ENCODE measurements at places on chromosomes 6 and 20.

- DNase-seq = no peak
Observed at GRCh38 chr6:49847014-49847413, 19.3 kb downstream of the CRISP1 start.

- no peak for DNase-seq
Observed at GRCh38 chr6:90765491-90765890, 178.6 kb upstream of the MAP3K7 start.

DNA sequence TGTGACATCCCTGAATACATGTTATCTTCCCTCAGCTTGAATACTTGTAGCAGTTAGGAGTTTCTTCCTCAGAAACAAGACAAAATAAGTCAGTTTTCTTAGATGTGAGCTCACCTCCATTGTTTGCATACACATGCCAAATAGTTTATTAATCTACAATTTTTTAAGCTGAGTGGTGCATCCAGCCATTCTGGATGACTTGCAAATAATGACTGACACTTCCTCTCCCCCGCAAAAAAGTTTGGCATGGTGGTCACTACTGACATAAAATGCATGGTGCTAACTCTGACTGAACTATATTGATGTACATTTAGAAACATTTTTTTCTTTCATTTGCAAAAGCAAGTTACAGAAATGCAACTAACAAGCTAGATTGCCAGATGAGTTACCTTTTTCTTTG is 55.5 kb downstream of the CYB5R4 start:
- DNase-seq = no peak

- DNase-seq = no peak
Observed at GRCh38 chr6:159309723-159310122, 140.5 kb downstream of the FNDC1 start.

GRCh38 chr20:41671143-41671542 is 53.0 kb upstream of the CHD6 start:
- no peak for DNase-seq

DNA sequence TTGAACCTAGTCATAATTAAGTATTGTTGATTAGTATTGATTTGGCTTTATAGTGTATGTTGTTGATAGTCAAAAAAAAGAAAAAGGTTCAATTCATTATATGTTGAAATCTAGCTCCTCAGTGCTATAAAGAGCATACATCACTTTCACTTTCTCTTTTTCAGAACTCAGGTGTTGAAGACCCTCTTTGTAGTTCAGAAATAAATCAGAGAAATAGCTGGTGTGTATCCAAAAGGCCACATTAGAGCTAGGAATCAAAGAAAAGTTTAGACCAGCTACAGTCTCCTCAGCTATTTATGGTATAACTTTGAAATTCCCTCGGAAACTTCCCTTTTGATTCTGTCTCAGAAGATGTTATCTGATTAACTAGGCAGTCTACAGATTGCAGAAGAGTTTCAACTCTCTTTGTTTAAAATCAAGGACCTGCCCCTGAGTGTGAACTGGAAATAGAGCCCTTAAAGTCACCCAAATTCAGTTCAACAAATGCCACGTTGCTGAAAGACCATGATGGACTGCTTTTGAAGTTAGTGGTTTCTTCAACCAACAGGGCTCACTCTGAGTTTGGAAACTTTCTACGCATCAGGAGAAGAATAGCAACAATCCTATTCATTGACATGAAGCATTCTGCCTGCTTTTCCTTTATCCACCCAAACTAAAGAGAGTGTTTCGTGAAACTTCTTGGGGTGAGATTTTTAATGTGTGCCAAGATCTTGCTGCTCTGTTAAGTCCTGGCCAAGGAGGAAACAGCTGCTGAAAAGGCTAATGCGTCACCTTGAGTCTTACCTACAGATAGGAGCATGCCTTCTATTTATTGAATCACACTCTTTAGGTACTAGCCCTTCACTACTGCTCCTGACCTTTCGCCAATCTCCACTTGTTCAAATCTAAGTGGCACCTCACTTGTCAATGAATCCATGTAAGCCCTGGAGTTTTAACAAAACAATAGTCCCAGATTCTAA is 111.7 kb downstream of the TNFRSF21 start:
- DNase-seq = no peak

DNA sequence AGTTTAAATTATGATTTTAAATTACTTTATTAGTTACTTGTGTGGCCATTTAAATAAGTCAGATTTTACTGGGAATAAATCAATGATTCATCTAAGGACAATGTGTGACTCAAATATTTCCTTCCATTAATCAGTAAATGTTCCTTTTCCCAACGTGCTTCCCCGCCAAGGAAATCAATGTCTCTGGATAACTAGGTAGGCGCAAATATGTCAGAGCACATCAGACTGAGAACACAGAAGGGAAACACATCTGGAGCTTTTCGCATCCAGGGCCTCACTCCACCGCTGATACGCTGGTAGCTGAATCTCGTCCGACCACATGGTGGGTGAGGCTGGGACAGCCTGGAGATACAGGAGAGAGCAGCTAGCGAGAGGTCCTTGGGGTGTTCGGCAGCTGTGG is 56.4 kb upstream of the RPS6KA2 start:
- no peak for DNase-seq

DNA sequence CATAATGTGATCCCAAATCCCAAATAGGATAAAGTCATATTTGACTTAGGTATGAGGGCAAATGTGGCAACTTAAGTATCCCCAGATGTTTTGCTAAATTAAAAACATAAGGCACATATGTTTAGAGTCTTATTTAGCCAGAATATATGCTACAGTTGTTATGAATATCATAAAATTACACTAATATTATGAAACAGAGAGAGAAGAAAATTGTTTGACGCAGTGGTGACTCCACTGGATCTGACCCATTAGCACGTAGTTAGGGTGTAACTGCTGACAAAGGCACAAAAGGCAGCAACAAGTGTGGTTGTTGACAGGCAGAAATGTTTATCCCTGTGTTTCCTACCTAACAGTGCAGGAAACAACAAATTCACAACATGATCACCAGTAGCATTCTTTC is 152.4 kb upstream of the THBS2 start:
- DNase-seq = no peak

Data from myocyte (in vitro differentiated cells).